ENCODE measurements at places on chromosomes 7 and 10. TPM values are rescaled to one million over a fixed set of nuclear protein-coding genes. Genes with fewer than 3 reads are reported as not detected.

GRCh38 chr10:114779803-114780576 is 41.6 kb upstream of the FHIP2A start:
- no peak for DNase-seq

- no peak for DNase-seq
Observed at GRCh38 chr7:48421357-48421756, 250.1 kb downstream of the ABCA13 start.

- no peak for DNase-seq
Observed at GRCh38 chr7:98214811-98215321, 3.6 kb downstream of the BHLHA15 start.

- no peak for DNase-seq
Observed at GRCh38 chr10:29106287-29106686, 182.6 kb upstream of the LYZL1 start.

DNA sequence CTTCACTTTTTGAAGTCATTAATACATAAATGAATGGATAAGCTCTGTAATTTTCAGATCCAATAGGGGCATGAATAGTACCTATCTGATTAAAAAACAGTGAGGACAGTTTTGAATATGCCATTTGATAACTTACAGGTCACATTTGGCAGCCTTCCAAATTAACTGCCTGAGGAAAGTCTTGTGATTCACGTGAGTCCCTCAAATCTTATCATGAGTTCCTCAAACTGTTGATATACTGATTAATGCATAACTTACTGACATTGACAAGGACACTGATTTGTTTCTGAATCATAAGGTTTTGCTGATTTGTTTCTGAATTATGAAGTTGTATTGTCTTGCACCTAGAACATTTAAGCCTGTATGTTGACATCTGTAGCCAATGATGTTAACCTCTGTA is 55.1 kb downstream of the ANKMY2 start:
- no peak for DNase-seq

- DNase-seq, result peak; percentile 34
Observed at GRCh38 chr7:63899691-63900393, 98.8 kb upstream of the ZNF722 start.

GRCh38 chr7:114862406-114862805 is 59.5 kb upstream of the MDFIC start:
- DNase-seq, result no peak

- no peak for DNase-seq
Observed at GRCh38 chr10:64036321-64036930, 515.2 kb downstream of the REEP3 start.

- DNase-seq, result no peak
Observed at GRCh38 chr10:13834581-13835286, 248.0 kb downstream of the PRPF18 start.

DNA sequence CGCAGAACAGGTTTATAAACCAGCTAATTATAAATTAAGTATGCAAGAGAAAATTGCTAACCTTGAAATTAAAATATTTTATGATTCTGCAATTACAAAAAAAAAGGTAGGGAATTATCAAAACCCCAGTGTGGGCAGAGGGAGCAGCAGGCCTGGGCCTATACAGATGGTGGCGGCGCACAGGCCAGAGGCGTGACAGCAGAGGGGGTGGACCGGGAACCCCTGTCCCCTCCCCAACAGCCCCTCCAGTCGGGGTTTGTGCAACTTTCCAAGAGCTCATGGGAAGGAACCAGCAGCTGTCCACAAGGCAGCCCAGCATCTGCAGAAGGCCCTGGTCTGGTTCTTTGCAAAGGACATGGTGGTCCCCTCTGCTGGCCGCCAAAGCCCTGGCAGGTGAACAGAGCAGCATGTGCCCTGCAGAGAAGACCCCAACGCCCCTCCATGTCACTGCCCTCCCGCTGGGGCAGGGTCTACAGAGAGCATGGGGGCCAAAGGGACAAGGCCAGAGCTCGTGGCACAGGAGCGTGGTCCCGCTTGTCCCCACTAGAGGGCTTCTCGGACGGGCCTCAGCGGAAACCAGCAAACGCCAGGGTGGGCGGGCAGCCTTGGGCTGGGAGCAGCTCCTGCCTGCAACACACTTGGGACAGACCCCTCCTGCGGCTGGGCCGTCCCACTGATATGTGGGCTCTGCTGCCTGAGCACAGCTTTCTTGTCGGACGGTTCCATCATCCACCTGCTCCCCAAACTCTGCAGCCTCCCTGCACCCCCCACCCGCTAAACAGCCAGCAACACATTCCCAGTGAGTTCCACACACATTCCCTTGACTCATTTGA is 75.1 kb downstream of the EBF3 start:
- peak; percentile 63 for DNase-seq

GRCh38 chr7:16652888-16653287 is 6.9 kb downstream of the BZW2 start:
- DNase-seq, result no peak

- DNase-seq, result no peak
Observed at GRCh38 chr10:128738386-128738915, 612.2 kb upstream of the MKI67 start.

- DNase-seq, result no peak
Observed at GRCh38 chr10:3538656-3539531, 246.1 kb downstream of the KLF6 start.

DNA sequence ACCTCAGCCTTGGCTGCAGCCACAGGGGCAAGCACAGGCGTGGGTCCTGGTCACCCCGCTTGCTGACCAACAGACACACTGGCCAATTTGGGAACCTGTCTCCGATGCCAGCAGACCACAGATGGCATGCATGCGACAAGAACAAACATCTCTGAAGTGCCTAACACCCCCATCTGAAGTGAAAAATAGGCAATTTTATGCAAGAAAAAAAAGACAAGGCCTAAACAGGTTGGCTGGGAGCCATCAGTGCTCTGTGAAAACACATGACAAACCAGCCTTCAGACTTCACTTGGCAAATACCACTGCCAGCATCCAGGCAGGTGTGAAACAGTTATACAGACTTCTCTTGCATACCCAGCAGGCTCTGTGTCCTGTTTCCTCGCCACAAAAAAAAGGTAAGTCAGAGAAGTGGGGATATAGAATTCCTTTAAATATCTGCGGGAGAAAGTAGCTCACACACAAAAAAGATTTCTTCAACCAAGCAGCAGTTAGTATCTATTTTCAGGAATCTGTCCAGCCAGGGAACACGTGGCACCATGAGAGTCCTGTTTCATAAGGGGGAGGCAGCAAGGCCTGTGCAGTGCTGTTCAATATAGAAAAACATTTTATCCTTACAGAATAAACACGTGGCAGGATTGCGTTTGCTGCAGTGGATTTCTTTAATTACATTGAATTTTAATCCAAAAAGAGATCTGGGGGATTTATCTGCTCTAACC is 293.4 kb upstream of the MKLN1 start:
- no peak for DNase-seq

DNA sequence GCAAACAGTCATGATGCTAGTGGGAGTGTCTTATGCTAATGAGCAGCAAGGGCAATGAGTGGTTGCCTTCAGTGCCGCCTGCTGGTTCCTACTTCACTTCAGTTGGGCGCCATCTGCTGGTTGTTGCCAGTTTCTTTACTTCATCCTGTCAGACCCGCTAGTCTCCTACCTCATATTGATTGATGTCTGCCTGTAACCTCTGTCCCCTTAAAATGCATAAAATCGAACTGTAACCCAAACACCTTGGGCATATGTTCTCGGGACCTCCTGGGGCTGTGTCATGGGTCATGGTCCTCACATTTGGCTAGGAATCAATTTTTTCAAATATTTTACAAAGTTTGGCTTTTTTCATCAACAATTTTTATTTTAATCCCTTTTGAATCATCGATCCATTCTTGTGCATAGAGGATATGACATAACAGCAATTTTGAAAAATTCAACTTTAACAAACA is 62.8 kb upstream of the C7orf33 start:
- DNase-seq, result peak; percentile 89

DNA sequence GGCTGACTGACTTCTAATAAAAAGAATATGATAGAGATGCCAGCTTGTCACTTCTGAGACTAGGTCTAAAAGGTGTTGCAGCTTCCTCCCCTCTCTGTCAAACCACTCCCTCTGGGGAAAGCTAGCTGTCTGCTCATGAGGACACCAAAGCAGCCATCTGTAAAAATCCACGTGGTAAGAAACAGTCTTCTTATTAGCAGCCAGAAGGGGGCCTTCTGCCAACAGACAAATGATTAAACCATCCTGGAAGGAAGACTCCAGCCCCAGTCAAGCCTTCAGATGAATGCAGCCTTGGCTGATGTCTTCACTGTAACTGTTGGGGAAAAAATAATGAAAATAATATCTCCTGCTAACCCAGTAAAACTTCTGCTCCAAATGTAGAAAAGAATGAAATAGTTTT is 41.9 kb upstream of the DAGLB start:
- DNase-seq, result no peak

- DNase-seq, result no peak
Observed at GRCh38 chr10:70652761-70653657, 19.3 kb upstream of the ADAMTS14 start.

GRCh38 chr10:80202934-80203834 is 2.2 kb downstream of the ANXA11 start:
- peak; percentile 67 for DNase-seq

DNA sequence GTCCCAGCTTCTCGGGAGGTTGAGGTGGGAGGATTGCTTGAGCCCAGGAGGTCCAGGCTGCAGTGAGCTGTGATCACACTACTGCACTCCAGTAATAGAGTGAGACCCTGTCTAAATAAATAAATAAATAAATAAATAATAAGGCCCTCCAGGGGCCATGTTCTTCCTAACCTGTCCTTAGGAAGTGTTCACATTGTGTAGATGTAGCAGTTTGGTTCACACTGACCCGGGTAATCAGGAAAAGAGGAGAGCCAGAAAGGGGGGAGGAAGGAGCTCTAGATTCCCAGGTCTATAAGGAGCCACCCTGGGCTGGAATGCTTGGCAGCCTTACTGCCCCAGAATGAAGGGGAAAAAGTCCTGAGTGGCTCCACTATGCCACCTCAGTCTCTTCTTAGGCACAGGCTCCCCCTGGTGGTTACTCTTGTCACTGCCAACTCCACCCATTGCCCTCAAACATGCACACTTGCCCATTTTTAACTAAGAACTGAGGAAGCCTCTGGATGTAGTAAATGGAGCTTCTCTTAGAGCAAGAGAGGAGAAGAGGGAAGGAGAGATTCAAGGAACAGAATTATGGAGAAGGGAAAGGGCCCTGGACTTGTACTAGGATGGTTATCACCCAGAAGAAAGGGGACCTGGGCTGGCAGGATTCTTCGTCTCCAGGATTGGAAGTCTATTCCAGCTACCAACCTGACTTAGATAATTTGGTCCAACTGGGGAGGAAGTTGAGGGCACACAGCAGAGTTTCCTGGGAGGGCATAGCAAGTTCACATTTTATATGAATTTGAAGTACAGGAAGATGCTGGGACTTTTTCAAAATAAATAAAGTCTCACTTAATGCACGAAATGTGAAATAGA is 7.8 kb downstream of the HPS6 start:
- DNase-seq, result peak; percentile 84

DNA sequence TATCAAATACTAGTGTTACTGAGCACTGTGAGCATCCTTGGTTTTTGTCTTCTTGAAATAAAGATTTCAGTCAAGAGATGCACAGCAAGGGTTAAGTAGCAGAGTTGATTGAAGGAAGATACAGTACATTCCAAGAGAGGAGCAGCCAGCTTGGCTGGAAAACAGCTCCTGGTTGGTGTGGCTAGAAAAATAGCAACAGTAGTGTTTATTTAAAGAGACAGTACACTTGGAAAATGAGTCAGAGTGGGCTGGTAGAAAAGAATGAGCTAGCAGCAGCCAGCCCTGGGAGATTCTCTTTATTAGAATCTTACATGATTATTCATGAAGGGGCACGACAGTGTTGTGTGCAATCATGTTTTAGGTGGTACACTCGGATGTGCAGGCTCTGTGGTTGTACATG is 1016.4 kb upstream of the SORCS1 start:
- DNase-seq, result no peak

DNA sequence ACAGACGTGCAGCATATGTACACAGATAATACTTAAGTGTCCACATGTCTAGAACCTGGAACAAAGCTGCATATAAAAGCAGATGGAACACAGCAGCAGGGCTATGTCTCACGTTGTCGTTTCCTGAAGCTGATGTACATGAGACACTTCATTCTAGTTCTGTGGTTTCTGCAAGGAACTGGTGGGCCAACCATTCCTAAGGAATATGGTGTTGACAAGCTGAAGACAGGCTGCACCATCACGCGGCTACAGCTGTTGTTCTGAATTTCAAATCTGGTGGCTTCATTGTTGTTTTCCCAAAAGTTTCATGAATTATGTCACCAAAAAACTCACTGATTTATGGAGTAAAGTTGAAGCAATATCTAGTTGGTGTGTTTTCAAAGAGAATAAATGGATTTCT is 33.7 kb downstream of the PRKAG2 start:
- no peak for DNase-seq

- no peak for DNase-seq
Observed at GRCh38 chr10:11091517-11092102, 73.9 kb downstream of the CELF2 start.

GRCh38 chr10:116704926-116705325 is 37.4 kb downstream of the HSPA12A start:
- DNase-seq, result no peak

DNA sequence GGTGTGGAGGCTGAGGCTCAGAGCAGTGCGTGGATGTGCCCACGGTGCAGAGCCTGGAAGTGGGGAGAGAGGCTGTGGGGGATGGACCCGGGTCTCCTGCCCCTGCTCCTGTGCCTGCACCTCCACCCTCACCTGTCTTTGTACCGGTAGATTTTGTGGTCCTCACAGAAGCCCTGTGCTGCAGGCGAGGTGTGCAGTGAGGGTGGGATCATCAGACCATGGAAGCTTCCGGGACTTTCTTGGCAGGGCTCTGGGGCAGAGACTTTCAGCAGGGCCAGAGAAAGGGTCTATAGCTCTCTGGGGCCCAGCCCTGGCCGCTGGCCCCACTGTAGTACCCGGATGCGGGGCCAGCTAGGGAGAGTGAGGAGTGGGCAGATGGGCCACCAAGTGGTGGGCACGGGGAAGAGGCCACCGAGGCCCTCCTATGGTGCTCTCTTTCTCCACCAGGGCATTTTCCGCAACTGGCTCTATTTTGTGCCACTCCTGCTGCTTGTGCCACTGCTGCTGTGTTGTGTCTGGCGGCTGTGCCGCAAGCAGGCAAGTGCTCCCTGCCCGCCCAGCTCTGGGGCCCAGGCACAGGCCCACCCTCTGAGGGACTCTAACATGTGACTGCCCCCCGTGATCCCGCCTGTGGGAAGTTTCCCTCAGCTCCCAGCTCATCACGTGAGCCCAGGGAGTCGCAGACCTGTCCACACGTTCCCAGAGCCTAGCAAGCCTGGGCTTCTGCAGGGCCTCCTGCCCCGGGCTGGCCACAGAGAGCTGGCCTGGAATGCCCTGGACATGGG is 22.1 kb downstream of the ANTXRL start:
- DNase-seq, result no peak

The ADAM22 gene
- total RNA-seq, result 1.3 TPM

The RNLS gene
- 3.8 TPM for total RNA-seq

The LDB3 gene
- total RNA-seq, result 0.16 TPM

The SP4 gene
- 15.9 TPM for total RNA-seq

The TMEM213 gene
- 0.18 TPM for total RNA-seq

The PKD2L1 gene
- 0.10 TPM for total RNA-seq

The TSPAN13 gene
- 1.2 TPM for total RNA-seq

The CRYGN gene
- total RNA-seq, result not detected

The CYP2C19 gene
- not detected for total RNA-seq

The BBS9 gene
- total RNA-seq, result 9.6 TPM

The AGAP3 gene
- total RNA-seq, result 26.0 TPM

Data from activated naive CD4-positive, alpha-beta T cell treated with anti-CD3 and anti-CD28 coated beads, Interleukin-2, amount 50 U/mL, for 72 hours (primary cell).